ENCODE measurements at places on chromosomes 3 and 15.

DNA sequence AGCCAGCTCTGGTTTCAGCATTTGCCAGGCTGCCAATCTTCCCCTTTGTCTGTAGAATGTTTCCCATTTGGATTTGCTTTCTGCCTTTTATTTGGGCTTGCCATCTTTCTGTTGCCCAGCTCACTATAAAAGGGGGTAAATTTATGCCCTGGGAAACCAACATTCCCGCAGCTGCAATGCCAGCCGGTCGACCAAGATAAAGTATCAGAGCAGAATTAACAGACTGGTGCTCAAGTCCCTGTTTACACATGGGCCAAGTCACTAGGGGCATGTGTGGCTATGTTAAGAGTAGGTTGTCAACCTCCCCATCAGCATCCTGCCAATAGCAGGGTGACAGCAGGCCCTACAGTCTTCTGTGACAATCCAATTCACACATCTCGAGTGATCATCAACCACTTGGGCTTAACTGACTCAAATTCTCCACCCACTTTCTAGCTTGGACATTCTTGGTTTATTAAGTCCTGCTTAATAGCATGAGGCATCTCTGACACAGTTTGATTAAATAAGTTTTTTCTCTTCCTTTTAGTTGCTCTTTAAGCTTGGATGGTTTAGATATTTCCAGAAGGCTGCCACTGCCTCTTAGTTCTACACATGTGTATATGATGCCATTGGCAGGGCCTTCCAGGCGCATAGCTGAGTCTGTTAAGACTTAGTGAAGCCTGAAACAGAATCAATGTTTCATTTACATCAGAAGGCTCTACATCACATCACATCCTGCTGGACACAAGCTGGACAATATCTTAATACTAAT is 24.1 kb upstream of the VEPH1 start:
- DNase-seq: no peak

DNA sequence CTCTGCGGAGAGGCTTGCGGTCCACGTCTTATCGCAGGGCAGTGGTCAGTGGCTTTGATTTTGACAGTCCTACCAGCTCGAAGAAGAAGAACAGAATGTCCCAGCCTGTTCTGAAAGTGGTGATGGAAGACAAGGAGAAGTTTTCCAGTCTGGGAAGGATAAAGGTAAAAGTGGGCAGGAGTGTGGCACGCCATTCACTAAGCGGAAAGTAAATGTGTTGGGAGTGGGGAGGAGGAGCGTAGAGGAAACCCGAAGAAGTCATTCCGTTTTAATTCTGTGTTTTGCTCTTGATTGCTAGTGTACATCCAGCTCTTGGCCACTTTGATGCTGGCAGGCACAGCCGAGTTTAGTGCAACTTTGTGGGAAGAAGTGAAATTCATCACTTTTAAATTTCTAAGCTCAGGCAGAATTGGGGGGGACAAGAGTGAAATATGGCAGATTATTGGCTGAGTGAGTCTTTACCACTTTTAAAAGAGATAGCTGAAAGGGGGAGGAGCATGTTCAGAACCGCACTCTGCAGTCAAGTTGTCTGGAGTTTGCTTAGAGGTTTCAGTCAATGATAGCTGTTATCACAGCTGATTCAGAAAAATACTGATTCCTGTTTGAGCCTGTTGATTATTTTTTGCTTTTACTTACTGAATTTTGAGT is 1.8 kb downstream of the ARHGEF26 start:
- DNase-seq: no peak

DNA sequence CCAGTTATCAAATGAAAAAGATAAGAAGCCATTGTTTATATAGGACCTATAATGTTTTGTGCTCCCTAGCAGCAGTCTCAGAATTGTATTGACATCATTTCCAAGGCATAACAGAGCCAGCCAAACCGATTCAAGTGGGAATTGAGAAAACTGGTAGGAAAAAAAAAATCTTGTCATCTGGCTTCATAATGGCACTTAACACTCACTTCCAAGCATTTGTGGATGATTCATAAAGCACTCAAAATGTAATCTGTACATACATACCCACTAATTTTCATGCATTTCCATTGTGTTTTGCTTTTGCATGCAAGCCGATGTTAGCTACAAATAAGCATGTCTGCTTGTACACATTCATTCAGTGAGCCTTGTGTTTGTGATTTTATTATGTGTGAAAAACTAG is 18.6 kb upstream of the TRPC1 start:
- no peak for DNase-seq

DNA sequence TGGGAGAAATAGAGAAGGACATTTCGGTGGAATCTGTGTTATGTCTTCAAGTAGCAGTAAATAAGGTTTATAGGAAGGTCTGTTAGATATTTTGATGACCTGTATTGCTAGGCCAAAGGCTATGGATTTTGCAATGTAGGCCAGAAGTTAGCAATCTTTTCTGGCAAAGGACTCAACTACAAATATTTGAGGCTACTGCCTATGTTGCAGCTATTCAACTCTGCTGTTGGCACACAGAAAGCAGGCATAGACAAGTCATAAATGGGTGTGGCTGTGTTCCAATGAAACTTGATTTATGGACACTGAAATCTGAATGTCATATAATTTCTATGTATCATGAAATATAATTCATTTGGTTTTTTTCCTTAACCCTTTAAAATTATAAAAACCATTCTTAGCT is 438.7 kb upstream of the C2CD4B start:
- DNase-seq: no peak

DNA sequence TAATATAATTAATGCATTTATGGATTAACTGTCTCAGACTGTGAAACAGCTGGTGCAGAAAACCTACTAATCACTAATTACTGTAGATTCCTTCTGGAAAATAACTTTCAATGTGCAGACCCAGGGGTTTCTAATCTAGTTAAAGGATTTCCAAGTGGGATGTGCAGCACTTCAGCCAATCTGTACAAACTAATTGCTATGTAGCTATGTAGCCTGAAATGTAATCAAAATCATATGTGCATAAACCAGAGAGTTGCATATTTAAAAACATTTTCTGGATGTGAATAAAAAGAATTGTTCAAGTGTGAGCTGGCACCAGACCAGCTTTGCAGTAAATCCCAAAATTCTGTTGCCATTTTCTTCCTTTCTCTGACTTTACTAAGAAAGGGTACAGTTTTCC is 127.5 kb upstream of the CD96 start:
- no peak for DNase-seq

DNA sequence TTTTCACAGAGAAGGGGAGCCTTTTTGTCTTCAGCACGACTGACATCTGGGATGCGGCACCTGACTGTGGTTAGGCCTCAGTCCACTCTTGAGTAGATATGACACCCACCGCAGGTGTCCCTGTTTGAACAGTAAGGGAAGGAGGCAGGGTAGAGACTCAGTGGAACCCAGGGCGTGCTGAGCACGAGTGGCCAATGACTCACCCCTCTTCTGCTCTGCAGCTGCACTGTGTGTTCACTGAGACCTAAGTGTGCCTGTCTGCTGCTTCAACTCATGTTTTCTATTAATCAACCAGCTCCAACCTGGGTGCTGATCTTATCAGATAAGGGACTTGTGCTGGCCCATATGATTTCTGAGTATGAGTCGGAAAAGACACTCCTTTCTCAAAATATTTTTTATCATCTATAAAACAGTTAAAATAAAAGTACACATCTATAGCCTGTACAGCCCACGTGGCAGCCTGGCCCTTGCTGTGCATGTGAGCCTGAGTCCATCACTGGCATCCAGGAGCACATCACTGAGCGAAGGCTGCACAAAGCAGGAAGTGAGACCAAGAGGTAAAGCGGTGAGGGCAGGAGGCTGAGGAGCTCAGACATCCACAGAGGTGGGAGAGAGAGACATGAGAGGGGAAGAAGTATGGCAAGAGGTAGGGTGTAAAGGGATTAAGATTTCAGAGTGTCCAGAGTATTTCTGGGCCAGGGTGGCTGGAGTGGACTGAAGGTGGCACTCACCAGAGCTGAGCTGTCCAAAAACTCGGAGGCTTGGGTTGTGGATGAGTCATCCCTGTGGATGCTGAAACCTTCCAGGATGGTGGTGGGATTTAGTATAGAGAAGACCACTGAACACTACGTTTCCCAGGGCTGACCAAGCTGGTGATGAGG is 49.2 kb downstream of the SLC41A3 start:
- DNase-seq: no peak

GRCh38 chr3:196503196-196504076 is at the start of gene RNF168:
RNF168 (minus strand) TSS chr3:196503768; CDS start chr3:196503173, 595 bp downstream.
- peak; percentile 50 for DNase-seq

DNA sequence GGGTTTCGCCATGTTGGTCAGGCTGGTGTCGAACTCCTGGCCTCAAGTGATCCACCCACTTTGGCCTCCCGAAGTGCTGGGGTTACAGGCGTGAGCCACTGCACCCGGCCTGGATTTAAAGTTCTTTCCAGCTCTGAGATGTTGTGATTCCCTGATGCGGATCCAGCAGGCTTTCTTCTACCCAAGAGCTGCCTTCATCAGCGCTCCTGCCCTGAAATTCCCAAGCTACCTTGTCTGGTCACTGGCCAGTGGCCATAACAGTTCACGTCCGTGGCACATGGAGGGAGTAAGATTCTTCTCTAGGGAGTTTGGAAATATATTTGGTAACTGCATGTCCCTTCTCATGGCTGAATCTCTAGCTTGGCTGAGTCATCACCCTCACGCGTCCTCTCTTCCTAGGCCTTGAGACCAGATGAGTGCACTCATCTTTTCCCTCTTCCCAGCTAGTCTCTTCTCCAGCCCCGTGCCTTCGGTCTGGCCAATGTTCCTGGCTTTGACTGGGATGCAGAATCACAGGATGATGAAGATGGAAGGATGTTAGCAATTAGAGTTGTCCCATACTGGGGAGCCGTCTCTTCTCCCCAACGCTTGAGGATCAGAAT is 29.8 kb upstream of the APOD start:
- no peak for DNase-seq

- DNase-seq: no peak
Measured at GRCh38 chr3:191198932-191199331, at the start of gene OSTN. OSTN (plus strand) TSS chr3:191199241; CDS start chr3:191212533, 13,292 bp downstream.

DNA sequence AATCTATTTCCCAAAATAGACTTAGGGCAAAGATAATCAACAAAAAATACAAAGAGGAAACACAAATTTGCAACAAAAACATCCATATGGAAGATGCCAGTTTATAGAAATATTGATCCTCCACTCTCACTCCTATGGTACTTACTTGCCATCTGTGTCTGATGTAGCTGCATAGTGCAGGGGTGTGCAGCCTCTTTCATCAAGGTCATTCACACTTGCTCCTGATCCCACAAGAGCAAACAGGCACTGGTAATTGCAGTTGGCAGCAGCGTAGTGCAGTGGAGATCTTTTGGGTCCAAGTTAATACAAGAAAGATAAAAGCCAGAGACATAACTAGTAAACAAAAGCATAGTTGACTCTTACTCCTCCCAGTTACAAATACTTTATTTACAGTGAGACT is 90.0 kb downstream of the ANKRD28 start:
- DNase-seq: no peak

DNA sequence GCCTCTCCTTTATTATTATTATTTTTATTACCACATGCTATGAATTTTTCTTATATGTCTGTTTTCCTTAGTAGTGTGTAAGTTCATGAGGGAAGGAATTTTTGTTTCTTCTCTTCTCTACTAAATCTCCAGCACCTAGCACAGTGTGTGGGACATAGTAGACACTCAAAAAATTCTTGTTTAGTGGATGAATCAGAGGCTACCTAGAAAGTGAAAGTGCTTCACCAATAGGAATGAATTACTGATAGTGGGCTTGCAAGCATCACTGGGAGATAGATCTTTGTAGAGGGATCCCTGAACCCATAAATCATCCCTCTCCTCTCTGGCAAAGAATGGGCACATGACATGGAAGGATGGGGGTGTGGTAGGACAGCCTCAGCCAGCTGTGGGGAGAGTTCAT is 8.5 kb downstream of the SPTBN5 start:
- DNase-seq: no peak

DNA sequence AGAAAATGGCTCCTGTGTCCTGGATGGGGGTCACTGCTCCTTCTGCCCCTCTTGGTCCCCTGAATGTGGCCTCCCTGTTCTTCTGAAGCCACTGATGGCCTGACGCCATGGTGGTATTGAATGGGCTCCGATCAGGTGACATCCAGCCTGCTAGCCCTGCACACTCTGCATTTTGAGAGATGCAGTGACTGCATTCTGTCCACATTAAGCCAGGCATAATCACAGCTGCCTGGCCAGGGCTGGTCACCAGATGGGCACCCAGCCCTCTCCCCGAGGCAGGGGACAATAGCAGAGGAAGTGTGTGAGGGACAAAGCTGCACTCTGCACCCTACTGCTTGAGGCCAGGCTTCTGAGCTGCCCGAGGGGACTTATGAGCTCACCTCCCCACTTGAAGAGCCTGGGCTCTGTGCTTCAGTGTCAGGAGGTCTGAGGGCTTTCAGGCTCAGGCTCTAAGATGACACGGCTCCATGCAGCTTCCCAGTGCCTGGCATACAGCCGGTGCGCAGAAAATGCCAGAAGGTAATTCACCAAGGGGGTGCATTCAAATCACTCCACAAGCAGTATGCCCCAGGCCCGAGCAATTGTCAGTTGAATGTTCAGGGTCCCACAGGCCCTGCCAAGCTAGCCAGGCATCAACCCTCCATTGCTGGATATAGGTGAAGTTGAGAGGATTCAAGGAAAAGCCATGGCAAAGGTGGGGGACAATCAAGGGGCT is 56.8 kb downstream of the WNT7A start:
- no peak for DNase-seq

GRCh38 chr15:75545064-75545463 is 34.1 kb downstream of the PTPN9 start:
- DNase-seq: no peak

- no peak for DNase-seq
Measured at GRCh38 chr3:76888856-76889255, 151.0 kb upstream of the ROBO2 start.

GRCh38 chr15:90142216-90143165 is 40.2 kb upstream of the IDH2 start:
- DNase-seq: no peak

DNA sequence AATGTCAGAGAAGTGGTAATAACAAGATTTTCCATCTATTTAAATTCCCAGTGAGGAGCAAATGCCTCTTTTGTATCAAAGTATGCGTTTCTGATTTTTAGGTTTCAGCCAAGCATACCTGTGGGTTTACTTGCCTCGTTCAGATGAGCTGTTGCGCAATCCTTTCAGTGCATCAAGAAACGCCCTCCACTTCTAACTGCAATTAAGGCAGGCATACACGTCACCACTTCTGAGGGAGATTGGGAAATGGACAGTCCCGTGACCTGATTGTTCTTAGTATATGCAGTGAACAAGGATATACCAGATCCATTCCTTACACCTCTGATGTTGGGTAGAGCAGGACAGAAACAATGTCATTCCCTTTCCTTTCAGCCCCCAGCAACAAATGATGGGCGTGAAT is 219.0 kb downstream of the ITPR1 start:
- DNase-seq: no peak

DNA sequence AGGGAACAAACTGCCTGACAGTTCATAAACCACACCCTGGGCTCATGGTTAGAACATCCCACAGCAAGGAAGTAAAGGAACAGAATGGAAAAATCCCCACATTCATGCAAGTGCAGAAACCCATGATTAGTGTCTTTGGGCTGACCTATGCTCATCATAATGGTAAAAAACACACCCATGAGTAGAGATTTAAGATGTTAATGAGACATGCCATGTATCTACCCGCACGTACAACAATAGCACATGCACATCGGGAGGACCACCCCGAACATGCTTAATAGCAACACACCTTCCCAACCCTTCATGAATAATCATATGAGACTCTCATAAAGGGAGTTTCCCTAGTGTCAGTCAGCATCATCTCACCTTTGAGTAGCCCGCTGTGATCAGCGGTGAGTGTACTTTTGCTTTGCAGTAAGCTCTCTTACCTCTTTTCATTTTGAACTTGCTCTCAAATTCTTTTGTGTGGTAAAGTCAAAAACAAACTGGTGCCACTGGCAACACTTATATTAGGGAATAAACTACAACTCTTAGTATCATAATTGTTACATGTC is 23.2 kb downstream of the ZBED2 start:
- no peak for DNase-seq
